Right cardiac atrium (tissue), 5 donors: ENCODE measurements at places on chromosomes 4 and X. TPM values are rescaled to one million over a fixed set of nuclear protein-coding genes. Genes with fewer than 3 reads are reported as not detected.

Gene MAGEA9
- total RNA-seq = not detected

Gene CACNA1F
- 0.17 TPM for total RNA-seq

Gene AMBN
- not detected for total RNA-seq

Gene STOX2
- 17.0 TPM for total RNA-seq

Gene ENAM
- total RNA-seq = 3.1 TPM
